ENCODE measurements at places on chromosomes 12 and 14.

GRCh38 chr14:88628033-88628432 is 65.2 kb downstream of the ZC3H14 start:
- no peak overlapping the region for H3K4me3 ChIP-seq
- no peaks in the 10 kb centered on the region for H3K27me3 ChIP-seq
- DNase-seq, result no peak
- H3K4me1 ChIP-seq, result no peaks in the 10 kb centered on the region
- no peak overlapping the region for H3K27ac ChIP-seq
- H3K36me3 ChIP-seq, result peaks cover 6% of the 10 kb centered on the region

DNA sequence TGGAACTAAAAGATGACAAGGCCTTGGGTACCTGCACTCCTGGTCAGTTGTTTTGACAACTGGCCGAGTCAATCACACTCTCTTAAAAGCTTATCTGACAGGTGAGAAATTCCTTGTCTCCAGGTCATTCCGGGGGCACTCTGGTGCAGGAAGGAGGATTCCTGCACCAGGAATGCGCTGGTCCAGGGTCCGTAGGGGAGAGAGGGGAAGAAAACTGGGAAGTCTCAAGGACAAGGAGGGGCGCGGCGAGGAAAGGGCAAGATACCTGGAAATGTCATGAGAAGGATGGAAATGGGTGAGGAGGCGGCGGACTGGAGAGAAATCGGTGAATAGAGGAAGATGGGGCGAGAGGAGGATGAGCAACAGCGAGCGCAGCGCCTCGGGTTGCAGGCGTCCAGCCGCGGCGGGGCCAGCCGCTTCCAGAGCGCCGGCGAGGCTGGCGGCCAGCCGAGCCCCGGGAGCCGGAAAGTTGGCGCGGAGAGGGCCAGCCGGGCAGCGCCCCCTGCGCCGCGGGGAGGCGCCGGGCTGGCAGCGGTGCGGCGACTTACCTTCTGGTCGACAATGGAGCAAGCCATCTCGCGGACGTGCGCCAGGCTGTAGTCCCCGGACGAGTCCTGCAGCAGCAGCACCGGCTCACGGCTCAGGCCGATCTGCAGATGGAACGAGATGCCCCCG is 809 bp downstream of the PRKD1 start:
- no peaks in the 10 kb centered on the region for H3K36me3 ChIP-seq
- H3K4me3 ChIP-seq, result peak overlapping the region; percentile 52
- H3K27me3 ChIP-seq, result peaks cover 12% of the 10 kb centered on the region
- peaks cover 14% of the 10 kb centered on the region for H3K4me1 ChIP-seq
- DNase-seq, result peak; percentile 80

- H3K4me1 ChIP-seq, result peaks cover 21% of the 10 kb centered on the region
- no peak overlapping the region for H3K4me3 ChIP-seq
- no peak for DNase-seq
- H3K36me3 ChIP-seq, result no peaks in the 10 kb centered on the region
Measured at GRCh38 chr14:21514341-21514740, 3.2 kb upstream of the METTL3 start.

GRCh38 chr12:75714462-75715322 is 203.3 kb upstream of the KRR1 start:
- no peaks in the 10 kb centered on the region for H3K36me3 ChIP-seq
- H3K4me3 ChIP-seq, result no peak overlapping the region
- no peaks in the 10 kb centered on the region for H3K4me1 ChIP-seq
- DNase-seq, result no peak
- H3K27me3 ChIP-seq, result no peaks in the 10 kb centered on the region
- H3K27ac ChIP-seq, result no peak overlapping the region

- no peak for DNase-seq
- no peak overlapping the region for H3K4me3 ChIP-seq
- H3K4me1 ChIP-seq, result peaks cover 7% of the 10 kb centered on the region
Measured at GRCh38 chr14:54737132-54737711, 165.4 kb downstream of the GCH1 start.

DNA sequence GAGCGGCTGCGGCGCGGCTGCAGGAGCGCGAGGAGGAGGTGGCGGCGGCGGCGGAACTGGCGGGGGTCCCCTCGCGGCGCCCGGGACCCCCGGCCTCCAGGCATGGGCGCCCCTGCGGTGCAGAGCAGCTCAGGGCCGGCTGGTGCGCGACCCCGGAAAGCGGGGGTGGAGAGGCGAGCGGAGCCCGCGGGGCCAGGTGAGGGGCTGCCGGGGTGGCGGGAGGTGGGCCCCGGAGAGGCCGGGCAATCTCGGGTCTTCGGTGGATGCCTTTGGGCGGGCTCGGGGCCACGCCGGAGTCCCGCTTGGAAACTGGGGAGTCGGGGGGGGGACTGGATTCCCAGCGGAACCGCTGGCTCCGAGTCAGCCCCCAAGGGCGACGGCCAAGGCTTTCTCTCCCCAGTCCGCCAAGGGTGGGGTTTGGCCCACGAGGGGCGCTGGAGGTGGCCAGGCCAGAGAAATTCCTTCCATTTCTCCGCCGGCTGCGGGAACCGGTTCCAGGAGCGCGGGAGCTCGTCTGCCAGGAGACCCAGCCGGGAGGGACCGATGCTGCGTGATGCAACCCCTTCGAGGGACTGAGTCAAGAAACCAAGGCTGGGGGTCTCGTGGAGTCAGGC is 13.9 kb upstream of the NR4A1 start:
- peak overlapping the region; percentile 49 for H3K4me3 ChIP-seq
- H3K27me3 ChIP-seq, result no peaks in the 10 kb centered on the region

GRCh38 chr12:108856428-108857157 is 790 bp downstream of the SSH1 start:
- H3K4me3 ChIP-seq, result peak overlapping the region; percentile 90
- H3K27ac ChIP-seq, result peak overlapping the region; percentile 95
- DNase-seq, result peak; percentile 89
- no peaks in the 10 kb centered on the region for H3K36me3 ChIP-seq
- H3K27me3 ChIP-seq, result no peaks in the 10 kb centered on the region

GRCh38 chr14:61171727-61172126 is 109.4 kb downstream of the TMEM30B start:
- no peaks in the 10 kb centered on the region for H3K36me3 ChIP-seq
- no peak overlapping the region for H3K27ac ChIP-seq
- H3K27me3 ChIP-seq, result peaks cover 16% of the 10 kb centered on the region
- H3K4me1 ChIP-seq, result no peaks in the 10 kb centered on the region
- DNase-seq, result no peak

- DNase-seq, result no peak
- no peaks in the 10 kb centered on the region for H3K36me3 ChIP-seq
- peaks cover 9% of the 10 kb centered on the region for H3K4me1 ChIP-seq
Measured at GRCh38 chr12:46107591-46107990, 117.2 kb upstream of the SCAF11 start.

- peaks cover 53% of the 10 kb centered on the region for H3K4me1 ChIP-seq
- H3K36me3 ChIP-seq, result no peaks in the 10 kb centered on the region
- H3K27ac ChIP-seq, result no peak overlapping the region
- DNase-seq, result peak; percentile 10
Measured at GRCh38 chr12:52205612-52206303, 13.9 kb upstream of the KRT80 start.

DNA sequence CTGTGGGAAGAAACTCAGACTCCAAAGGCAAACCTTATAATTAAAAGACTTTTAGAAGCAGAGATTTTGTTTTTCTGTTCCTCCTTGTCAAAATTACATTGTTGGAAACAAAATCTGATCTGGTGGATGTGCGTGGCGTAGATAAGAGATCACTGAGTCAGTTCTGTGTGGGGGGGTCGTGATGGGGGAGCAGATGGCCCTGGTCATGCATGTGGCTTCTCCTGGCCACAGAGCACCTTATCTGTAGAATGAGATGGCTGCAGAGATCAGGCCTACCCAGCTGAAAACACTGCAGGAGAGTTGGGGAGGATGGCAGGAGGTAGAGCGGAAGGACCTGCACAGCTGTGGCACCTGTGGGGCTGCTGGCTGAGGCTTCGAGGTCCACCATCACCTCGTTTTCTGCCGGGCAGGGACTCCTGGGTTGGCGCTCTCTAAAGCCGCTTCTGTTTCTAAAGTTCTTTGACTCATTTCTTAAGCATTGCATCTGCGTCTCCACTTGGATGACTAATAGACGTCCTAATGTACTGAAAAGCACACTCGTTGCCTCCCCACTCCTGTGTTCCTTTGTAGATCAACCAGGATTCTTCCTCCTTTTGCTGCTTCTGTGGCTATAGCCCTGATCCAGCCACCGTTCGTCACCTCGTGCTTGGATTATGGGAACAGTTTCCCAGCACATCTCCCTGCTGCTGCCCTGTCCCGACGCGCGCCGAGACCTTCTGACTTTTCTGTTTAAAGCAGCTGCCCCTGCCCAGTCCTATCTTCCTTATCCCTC is 93.4 kb downstream of the TSPAN9 start:
- H3K36me3 ChIP-seq, result no peaks in the 10 kb centered on the region
- no peaks in the 10 kb centered on the region for H3K4me1 ChIP-seq
- no peak overlapping the region for H3K4me3 ChIP-seq
- no peak overlapping the region for H3K27ac ChIP-seq
- DNase-seq, result no peak

DNA sequence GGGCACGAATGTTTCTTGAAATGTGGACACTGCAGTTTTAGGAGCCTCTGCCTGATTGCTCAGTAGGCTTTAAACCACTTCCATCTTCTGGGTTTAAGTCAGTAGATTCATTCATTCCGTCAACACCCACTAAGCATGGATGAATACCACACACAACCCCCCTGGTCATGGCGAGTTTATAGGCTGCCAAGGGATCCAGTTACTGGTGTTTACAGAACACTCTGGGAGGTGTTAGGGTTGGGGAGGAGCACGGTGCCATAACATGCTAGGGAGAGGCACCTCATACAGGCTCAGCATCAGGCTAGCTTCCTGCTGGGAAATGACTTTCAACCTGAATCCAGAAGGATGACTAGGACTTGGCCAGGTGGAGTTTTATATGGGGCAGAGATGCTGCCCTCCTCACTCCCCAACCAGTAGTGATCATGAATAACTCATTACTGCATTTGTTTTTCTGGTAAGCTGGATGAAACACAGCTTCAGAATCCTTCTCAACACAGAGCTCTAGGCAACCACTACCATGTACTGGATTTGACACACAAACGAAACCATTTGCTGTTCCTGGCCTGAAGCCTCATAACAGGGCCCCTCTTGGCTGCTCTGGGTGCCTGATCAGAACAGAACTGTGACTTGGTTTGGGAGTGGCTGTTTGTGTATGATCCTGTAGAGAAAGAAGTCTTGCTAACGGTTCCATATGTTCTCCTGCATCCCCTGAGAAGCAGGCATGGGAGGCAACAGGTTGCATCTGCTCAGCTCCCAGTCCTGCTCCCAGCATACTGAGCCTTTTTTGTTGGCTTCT is 47.9 kb downstream of the FBXW8 start:
- H3K36me3 ChIP-seq, result peaks cover 18% of the 10 kb centered on the region
- no peak for DNase-seq
- no peak overlapping the region for H3K27ac ChIP-seq
- H3K4me3 ChIP-seq, result no peak overlapping the region
- H3K27me3 ChIP-seq, result no peaks in the 10 kb centered on the region

GRCh38 chr12:114984634-114985061 is 300.7 kb upstream of the TBX3 start:
- H3K27me3 ChIP-seq, result no peaks in the 10 kb centered on the region
- no peak for DNase-seq
- no peaks in the 10 kb centered on the region for H3K36me3 ChIP-seq
- H3K4me3 ChIP-seq, result no peak overlapping the region
- H3K4me1 ChIP-seq, result no peaks in the 10 kb centered on the region

DNA sequence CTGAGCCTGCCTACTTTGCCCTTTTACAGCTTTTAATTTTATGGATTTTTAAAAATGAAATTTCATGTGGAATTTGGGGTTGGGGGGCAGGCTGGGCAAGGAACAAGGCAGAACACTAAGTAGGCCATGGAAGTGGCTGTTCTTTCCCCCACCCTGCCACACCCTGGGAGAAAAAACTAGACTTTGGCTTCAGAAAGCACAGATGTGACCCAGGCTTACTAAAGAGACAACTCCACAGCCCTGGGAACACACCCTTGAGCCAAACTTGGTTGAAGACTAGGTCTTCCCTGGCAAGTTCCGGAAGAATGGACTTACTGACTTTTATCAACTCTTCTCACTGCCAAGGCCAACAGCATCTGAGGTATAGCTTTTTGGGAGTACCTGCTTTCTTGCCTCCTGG is 40.3 kb downstream of the BAZ2A start:
- peaks cover 14% of the 10 kb centered on the region for H3K4me1 ChIP-seq
- H3K27me3 ChIP-seq, result no peaks in the 10 kb centered on the region
- peaks cover 24% of the 10 kb centered on the region for H3K36me3 ChIP-seq

GRCh38 chr14:91801358-91801757 is 66.0 kb downstream of the TC2N start:
- H3K27ac ChIP-seq, result no peak overlapping the region
- no peak overlapping the region for H3K4me3 ChIP-seq
- no peak for DNase-seq

DNA sequence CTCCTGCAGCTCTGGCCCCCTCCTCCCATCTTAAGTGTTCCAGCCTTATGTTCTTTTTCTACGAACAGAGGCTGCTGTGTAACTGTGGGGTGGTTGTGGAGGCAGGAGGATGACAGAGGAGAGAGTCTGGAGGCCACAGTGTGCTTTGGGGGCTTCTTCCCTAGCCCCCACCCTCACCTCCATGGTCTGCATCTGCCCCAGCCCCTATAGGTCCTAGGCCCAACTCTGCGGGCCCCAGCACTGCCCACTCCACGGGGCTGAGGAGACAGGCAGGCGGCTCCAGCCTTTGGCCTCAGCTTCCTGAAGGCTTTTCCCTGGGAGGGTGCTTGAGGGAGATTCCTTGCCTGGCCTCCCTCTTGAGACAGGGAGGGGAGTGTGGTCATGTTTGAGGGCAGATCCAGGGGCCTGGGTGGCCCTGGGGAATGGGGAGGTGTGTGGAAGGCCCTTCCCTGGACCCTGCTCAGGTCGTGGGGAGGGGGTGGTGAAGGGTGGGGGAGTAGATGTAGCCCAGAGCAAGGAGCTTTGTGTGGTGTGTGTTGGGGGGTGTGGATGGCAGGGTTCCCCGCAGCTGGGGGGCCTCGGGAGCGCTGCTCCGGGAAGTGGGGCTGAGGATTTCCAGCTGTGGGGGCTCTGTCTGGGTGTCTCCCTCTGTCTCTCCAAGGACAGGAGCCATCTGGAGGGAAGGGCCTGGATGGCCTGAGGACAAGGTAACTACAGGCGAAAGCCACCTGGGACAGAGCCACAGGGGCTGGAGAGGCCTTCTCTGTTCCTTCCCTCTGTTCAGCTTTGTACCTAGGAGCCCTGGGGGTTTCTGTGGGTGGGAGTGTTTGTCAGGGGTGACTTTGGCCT is 1.1 kb downstream of the SMIM41 start:
- no peak overlapping the region for H3K4me3 ChIP-seq
- peaks cover 46% of the 10 kb centered on the region for H3K36me3 ChIP-seq
- no peak for DNase-seq
- peaks cover 47% of the 10 kb centered on the region for H3K4me1 ChIP-seq

- no peak overlapping the region for H3K4me3 ChIP-seq
- peak; percentile 94 for DNase-seq
- peak overlapping the region; percentile 73 for H3K27ac ChIP-seq
Measured at GRCh38 chr14:105817971-105818711, 291.8 kb downstream of the TMEM121 start.

GRCh38 chr14:70697701-70698100 is 56.0 kb downstream of the TTC9 start:
- no peak for DNase-seq
- H3K27me3 ChIP-seq, result no peaks in the 10 kb centered on the region
- H3K36me3 ChIP-seq, result no peaks in the 10 kb centered on the region
- H3K27ac ChIP-seq, result no peak overlapping the region
- H3K4me3 ChIP-seq, result no peak overlapping the region

- H3K4me1 ChIP-seq, result no peaks in the 10 kb centered on the region
- DNase-seq, result peak; percentile 70
- H3K4me3 ChIP-seq, result no peak overlapping the region
Measured at GRCh38 chr12:130425698-130426245, 88.1 kb downstream of the PIWIL1 start.
